ENCODE measurements at places on chromosomes 7 and 10.

DNA sequence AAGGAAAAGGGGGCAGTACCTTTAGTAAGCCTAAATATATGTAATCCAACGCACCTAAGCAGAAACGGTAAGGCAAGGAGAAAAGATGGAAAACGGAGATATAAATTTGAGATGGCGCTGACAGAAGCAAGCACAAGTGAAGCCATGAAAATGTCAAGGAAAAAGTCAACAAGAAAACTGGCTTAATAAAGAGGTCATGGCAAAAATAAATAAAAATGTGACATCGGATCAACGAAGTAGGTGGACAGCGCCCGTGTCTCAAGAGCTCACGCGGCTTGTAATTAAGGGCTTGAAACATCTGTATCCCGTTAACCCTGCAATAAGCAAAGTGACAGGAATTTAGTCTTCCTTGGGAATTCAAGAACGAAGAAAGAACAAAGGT lies 611 bp downstream of the NDUFA5 start:
- DNase-seq, result no peak

GRCh38 chr10:24652381-24652957 lies 71.2 kb downstream of the ARHGAP21 start:
- no peak for DNase-seq

DNA sequence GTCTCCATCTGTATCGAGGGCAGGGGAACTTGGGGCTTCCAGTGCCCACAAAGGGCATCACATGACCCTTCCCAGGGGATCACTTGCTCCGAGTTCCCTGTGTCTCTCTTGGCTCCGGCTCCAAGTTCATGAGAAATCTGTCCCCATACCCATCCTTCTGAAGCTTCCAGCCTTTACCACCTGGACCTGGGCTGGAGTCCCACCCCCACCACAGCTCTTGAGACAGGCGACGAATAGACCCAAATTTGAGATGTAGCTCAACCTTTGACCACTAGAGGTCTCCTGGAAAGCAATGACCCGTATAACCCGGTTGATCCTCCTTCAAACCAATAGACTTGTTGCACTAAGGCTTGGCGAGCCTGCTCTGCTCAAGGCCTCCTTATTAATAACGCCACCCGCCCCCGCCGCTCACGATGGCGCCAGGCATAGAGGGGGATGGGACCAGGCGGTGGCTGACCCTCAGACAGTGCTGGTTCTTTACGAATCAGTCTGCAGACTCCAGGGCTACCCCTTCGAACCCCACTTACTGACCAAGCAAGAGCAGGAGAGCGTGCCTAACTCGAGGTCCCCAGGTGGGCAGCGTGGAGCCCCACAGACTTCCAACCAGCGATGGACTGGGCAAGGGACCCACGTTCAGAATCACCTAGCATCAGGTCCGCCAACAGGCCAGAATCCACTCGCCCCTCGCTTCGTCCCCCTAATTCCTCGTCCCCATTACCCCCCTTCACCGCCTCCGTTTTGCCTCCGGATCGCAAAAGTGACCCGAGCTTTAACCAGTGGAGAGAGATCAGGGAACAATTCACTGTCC lies 4.4 kb upstream of the ARID5B start:
- DNase-seq, result no peak

DNA sequence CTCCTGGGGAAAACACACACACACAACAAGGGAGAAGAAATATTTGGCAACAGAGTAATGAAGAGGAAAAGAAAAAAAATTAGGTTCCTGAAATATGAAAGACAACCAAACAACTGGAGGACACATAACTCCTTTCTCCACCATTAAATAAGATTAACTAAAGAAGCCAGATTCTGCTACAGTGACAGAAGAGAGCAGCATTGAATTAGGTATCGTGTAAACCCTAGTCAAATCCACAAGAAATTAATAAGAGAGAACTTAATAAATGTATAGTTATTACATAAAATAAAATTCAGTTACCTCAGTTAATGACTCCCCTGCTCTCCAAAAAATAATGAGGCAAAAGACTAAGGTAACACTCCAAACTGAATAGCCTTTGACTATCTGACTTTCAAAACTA lies 306.7 kb downstream of the CRPPA start:
- DNase-seq, result no peak

DNA sequence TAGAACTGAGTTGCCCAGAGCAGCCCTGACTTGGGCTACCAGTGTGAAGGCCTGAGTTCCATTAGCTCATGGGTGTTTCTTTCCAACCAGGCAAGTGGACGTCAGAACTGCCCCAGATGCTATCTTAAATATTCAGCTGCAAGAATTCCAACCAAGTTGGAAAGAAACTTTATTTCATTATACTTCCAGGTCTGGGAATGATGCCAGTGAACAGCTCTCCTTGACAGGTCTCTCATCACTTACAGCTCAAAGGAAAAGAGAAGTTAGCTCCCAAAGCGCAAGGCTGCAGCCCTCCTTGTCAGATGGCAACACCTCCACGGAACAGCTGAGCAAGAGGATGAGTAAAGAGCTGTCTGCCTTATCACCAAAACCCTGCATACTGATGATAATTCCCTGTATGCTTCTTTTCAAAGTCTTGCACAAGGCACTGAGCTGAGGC lies 255.5 kb upstream of the AOAH start:
- DNase-seq, result no peak

DNA sequence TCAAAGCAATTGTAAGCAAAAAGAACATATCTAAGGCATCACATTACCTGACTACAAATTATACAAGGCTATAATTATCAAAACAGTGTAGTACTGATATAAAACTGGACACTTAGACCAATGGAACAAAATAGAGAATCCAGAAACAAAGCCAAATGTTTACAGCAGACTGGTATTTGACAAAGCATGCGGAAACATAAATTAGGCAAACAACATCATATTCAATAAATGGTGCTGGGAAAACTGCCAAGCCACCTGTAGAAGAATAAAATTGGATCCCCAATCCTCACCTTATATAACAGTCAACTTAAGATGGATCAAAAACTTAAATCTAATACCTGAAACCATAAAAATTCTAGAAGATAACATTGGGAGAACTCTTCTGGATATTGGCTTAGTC lies 240.8 kb upstream of the POM121L12 start:
- no peak for DNase-seq

DNA sequence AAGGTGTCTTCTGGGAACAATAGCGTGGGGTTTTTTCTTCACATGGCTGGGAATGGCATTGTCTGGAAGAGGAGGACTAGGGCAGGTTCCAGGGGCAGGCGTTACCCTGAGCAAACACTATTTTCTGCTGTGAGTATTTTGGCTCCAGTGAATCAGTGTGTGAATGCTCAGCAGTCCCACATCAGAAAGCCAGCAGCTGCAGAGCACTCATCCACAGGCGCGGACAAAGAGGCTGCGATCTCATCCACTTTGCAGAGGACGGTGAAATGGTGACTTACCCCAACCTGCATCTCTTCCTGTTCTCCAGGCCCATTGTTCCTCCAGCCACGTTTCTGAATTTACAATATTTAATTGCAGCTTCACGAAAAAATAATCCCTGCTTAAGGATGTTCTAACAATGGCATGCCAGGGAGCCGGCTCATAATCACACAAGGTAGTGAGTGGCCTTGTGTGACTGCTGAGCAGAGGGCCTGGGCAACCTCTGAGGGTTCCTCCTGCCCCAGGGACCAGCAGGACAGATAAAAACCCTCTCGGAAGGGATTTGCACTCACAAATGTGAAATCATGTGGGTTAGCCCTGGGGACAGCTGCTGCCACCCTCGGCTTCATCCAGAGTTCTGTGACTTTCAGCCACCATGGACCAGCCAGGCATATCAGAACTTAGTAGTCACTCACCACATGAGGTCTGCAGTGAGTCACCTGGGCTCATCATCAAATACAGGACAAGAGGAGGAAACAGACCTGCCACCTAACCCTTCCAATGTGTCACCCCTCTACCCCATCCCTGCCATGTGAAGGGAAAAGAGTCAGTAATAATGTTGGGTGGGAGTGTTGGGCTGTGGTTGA lies 65.0 kb upstream of the EN2 start:
- DNase-seq, result no peak

DNA sequence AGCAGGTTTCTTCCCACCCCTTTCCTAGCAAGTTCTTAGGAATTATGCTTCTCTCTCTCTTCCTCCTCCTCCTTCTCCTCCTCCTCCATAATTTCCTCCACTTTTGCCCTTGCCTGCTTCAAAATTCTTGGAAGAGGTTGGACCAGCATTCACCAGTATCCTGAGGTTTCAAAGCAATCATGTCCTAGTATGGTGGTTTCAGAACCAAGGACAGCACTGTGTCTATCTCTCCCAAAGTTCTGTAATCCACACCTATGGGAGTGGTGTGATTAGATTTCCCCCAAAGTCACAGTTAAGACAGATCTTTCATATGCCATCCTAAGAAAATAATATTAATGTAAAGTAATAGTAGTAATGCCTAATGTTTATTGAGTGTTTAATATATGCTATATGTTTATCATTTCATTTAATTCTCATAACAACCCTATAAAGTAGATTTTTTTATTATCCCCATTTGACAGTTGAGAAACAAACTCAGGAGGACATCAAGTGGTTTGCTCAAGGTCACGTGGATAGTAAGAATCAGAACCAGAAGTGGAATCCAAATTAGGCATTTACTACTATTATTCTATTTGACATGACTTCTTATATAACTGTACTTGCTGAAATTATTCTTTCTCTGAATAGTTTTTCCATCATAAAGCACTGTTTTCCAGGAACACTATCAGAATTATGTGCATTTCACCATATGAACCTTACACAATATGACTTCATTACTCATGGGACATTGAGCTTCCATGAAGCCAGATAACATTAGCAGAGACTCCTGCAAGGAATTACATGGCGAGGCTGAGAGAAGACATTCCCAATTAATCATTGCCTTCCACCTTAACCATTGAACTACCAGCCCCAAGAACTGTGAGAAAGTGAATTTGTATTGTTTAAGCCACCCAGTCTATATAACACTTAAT lies 91.4 kb downstream of the IPMK start:
- no peak for DNase-seq

DNA sequence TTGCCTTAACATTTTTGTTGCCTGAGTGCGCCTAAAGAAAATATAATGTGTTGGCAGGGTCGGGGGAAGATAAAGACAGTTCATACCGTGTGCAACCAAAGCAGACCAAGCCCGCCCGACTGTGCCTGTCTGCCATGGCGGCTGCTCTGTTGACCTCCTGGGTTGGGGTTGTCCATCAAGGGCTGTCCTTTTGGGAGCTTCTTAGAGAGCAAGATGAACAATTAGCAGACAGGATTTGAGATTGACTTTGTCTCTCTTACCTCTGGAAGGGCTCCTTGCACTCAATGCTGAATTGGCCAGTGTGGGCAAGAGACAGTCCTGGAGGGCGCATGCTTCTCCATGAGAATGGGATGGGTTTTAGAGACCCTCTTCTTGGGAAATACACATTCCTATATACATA lies 319.6 kb downstream of the GLRX3 start:
- no peak for DNase-seq

- DNase-seq, result no peak
Measured at GRCh38 chr10:77774940-77775391, 137.4 kb upstream of the KCNMA1 start.

DNA sequence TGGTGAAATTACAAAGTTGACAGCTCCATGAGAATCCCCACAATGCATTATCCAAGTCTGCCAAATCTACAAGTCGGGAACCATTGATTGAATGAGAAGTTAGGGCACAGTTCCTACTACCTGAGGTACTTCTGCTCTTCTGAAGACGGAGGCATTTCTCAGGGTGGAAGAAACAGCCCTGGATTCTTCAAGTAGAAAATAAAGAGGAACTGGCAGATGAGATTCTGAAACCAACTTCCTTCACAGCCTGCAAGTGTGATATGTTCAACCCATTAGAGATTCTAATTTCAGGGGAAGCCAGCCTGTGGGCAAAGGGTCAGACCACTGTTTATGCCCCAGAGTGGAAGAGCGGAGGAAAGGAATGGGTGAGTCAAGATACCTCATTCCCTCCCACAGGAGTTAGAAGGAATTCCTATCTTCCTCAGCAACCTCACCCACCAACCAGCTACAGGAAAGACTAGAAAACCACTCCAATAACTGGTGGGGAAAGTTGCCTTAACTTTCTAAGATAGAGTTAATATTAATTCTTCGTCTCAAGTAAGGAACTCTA lies 50.5 kb upstream of the BMPER start:
- DNase-seq, result no peak

GRCh38 chr10:131822692-131823245 lies 78.0 kb upstream of the PPP2R2D start:
- DNase-seq, result no peak

GRCh38 chr7:115775981-115776380 lies 254.6 kb downstream of the TFEC start:
- DNase-seq, result no peak

DNA sequence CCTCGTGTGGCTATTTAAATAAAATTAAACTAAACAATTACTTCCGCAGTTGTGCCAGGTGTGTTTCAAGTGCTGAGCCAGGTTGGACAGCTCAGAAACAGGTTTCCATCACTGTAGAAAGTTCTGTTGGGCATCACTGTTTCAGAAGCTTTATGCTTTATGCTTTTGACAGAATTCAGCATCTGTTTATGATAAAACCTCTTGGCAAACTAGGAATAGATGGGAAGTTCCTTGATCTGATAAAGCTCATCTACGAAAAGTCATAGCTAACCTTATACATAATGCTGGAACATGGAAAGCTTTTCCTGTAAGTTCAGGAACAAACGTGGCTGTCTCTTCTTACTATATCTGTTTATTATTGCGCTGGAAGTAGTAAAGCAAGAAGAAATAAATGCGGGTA lies 143.4 kb downstream of the DOCK1 start:
- DNase-seq, result no peak

- no peak for DNase-seq
Measured at GRCh38 chr7:138092486-138093028, 16.3 kb downstream of the AKR1D1 start.

- DNase-seq, result no peak
Measured at GRCh38 chr7:36287371-36288241, 102.1 kb upstream of the ANLN start.

DNA sequence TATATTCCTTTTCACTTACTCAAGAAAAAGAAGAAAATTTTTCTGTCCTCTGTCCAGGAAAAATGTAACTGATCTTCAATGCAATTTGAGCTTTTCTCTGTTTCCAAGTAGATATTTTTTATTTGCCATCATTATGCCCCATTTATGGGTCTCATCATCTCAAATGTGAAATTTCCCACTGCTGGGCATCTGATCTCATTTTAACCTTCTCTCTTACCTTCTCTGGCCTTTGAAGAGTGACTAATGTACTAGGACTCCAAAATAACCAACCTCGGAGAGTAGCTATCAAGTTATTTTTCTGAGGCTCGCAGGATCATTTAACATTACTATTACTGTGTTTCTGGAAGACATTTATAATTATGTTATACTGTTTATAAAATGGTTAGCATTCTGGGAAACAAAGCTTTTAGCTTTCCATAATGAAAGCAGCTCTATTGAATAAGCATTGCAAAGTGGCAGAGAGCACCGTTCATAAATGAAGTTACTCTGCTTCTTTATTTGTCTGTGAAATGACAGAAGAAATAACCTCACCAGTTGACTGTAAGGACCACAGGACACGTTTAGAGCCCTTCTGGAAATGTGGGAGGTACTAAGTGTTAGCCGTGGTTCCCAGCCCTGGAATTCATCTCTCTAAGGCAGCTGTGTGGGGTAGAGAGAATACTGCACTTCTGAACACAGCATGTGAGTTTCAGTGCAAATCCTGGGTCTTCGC lies 33.3 kb upstream of the NMT2 start:
- no peak for DNase-seq

Measured in activated CD4-positive, alpha-beta T cell treated with anti-CD3 and anti-CD28 coated beads for 1 hour (primary cell).